Fibroblast of skin of abdomen (primary cell): ENCODE measurements at places on chromosomes 5 and 9.

DNA sequence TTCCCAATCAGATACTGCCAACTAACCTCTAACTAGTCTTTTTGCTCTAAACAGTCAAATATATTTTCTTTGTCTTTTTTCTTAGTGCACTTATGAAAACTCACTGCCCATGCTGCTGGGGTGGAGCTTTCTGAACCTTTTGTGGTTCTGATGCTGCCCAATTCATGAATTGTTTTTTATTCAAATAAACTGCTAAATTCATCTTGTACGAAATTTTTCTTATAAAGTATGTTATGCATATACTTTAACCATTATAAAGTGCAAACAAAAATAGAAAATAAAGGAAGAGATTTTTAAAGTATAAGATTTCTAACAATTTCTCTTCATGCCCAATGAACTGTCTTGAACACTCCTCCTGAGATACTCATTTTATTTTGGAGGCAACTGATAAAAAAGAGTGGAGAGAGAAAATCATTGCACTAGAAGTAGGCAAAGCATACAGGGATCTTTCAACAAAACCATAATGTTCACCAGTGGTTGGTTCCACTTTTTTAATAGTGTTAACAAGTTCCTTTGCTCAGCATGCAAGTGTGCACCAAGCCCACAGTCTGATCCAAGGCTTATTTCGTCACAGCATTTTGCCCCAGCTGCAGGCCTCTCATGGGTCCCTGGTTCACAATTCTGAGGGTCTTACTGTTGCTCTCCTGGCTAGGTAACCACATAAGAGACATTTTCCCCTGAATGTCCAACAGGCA lies 6.2 kb upstream of the FYB1 start:
- no peak for DNase-seq

- no peak for DNase-seq
These were observed 43.5 kb upstream of the SLC25A51 start for GRCh38 chr9:37947471-37947870.

GRCh38 chr5:9269014-9269413 lies 276.9 kb downstream of the SEMA5A start:
- peak; percentile 69 for DNase-seq

DNA sequence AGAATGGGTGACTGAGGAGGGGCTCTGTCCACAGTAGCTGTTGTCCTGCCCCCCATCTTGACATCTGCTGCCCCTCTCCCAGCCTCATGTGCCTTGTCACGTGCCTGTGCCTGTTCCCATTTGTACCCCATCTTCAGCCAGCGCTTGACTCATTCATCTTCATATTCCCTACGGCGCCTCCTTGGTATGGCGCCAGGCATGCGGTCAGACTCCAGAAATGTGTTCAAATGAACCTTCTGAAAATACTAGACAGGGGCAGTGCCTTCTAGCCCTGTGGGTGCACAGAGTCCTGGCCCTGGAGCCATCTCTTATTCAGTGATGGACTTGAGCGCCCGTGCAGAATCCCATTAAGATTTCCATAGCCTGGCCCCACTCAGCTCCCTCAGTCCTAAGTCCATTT lies 46.2 kb downstream of the CFAP77 start:
- no peak for DNase-seq

GRCh38 chr5:69334793-69335268 lies 2.2 kb upstream of the CCDC125 start:
- peak; percentile 76 for DNase-seq

- DNase-seq = no peak
These were observed 3.3 kb downstream of the LARP1 start for GRCh38 chr5:154758493-154758892.

- no peak for DNase-seq
These were observed 19.5 kb upstream of the KIF27 start for GRCh38 chr9:83940590-83941303.

DNA sequence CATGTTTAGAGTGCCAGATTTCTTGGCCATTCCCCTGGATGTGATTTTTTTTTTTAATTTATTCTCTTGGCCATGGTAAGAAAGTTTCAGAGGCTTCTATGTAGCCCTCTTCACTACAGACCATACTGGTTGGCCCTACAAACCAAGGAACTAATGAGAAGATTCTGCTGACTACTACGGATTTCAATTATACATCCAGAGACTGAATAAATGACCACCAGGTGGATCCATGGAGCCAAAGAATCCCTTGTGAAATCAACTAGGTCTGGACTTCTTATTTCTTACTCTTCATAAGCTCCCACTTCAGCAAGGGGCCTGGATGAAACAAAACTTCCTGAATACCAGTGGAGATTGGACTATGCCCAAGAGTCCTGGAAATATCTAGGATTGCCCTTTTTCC lies 27.6 kb downstream of the ZNF622 start:
- DNase-seq = no peak

- no peak for DNase-seq
These were observed 142.8 kb downstream of the PALM2AKAP2 start for GRCh38 chr9:109922617-109923470.

DNA sequence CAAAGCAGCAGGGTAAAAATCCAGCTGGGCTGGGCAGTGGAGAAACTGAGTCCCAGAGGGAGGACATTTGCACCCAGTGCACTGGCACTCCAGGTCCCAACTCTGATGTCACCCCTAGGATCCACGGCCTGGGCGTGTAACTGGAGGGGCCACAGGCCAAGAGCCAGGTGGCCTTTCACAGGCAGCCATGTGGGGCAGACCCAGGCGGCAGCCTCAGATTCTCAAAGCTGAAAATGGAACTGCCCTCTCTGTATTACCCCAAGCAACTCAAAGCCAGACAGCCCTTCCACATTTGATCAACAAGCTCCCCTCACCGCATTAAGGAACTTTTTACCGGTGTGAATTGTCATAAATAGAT lies 46.7 kb downstream of the RASGEF1C start:
- no peak for DNase-seq

GRCh38 chr9:5466005-5466404 lies 15.7 kb downstream of the CD274 start:
- no peak for DNase-seq

- no peak for DNase-seq
These were observed 17.4 kb upstream of the COL5A1 start for GRCh38 chr9:134624137-134624591.

DNA sequence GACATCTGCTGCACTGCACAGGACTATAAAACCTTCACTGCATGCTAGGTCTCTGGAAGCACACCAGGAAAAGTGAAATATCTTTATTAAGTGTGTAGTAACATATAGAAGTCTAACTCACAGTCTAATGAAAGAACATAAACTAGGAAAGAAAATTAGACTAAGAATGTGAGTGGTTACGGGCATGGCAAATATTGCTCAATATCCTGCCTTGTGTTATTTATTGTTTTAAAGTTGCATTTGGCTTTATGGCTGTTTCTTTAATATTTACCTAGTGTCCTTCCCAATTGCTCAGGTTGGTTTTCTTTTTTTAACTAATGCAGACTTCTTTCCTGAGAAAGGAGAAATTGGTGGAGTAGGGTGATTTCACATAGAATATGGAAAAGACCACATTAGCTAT lies 342.4 kb downstream of the KIAA0825 start:
- peak; percentile 4 for DNase-seq

DNA sequence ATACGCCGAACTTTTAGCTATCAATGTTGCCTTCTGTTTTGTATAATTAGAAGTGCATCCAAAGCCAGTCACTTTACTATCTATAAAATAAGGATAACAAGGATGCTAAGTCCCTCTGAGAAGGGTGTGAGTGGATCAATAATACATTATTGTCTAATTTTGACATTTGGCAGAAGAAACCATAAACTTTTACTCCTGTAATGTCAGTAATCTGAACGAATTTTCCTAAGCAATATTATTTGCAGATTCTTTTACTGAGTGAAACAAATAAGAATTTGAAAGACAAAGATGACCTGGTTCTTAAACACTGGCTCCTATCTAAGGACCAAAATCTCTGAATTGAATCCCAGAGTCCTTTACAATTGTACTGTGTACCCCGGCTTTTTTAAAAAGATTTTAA lies 126.6 kb upstream of the TMEM161B start:
- no peak for DNase-seq

- no peak for DNase-seq
These were observed 21.8 kb upstream of the CPEB4 start for GRCh38 chr5:173866243-173866857.

- DNase-seq = peak; percentile 67
These were observed 42.1 kb downstream of the OTULIN start for GRCh38 chr5:14706615-14707021.

GRCh38 chr5:16975950-16976624 lies 40.0 kb upstream of the MYO10 start:
- DNase-seq = peak; percentile 84

DNA sequence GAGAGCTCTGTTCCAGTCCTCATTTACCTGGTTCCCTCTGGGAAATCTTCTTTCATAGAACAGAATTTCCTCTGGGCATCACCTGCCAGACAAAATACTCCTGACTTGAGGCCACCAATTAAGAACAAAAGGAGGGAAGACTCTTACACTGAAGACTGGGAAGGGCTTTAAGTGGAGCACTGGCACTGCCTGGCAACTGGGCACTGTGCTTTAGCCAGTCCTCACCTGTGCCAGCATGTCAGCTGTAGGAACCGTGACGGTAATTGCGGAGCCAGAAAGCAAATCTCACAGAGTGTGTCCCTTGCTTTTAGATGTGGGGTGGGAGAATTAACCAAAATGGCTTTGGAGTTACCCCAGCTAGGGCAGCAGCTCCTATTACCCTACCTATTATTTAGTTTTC lies 40.6 kb downstream of the FAM219A start:
- no peak for DNase-seq

GRCh38 chr9:91885746-91886413 lies 64.1 kb downstream of the ROR2 start:
- no peak for DNase-seq

DNA sequence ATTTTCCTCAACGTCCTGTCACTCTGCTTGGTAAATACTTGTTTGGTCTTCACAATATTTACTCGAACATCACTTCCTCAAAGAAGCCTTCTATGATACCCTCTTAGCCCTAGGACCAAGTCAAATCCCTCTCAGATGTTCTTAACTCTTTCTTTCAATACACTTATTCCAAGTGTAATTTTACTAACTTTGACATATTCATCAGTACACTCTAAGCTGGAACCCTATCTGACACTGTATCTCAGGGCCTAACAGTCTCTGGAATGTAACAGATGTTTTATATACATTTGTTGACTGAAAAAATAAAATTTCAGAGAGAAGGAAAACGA lies 19.6 kb downstream of the SIL1 start:
- DNase-seq = no peak

GRCh38 chr5:142000704-142001484 lies 11.9 kb downstream of the GNPDA1 start:
- DNase-seq = no peak

- DNase-seq = no peak
These were observed 549.9 kb downstream of the IRX1 start for GRCh38 chr5:4145511-4145910.

DNA sequence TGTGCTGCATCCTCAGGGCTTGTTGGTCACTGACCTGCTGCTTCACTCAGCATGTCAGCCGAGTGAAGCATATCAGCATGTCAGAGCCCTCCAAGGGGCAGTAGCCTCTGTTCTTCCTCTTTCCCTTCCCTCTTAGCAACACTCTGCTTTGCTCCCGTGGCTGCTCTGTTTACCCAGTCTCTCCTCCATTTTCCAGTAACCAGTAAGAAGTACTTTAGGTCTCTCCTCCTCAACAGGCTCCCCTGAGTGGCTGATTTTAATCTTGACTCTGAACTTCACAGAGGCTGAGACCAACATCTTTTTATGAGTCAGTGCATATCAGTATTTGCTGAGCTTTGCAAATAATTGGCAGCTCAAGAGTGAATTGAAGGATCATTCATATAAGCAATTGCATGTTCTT lies 18.6 kb upstream of the ADRB2 start:
- DNase-seq = no peak

DNA sequence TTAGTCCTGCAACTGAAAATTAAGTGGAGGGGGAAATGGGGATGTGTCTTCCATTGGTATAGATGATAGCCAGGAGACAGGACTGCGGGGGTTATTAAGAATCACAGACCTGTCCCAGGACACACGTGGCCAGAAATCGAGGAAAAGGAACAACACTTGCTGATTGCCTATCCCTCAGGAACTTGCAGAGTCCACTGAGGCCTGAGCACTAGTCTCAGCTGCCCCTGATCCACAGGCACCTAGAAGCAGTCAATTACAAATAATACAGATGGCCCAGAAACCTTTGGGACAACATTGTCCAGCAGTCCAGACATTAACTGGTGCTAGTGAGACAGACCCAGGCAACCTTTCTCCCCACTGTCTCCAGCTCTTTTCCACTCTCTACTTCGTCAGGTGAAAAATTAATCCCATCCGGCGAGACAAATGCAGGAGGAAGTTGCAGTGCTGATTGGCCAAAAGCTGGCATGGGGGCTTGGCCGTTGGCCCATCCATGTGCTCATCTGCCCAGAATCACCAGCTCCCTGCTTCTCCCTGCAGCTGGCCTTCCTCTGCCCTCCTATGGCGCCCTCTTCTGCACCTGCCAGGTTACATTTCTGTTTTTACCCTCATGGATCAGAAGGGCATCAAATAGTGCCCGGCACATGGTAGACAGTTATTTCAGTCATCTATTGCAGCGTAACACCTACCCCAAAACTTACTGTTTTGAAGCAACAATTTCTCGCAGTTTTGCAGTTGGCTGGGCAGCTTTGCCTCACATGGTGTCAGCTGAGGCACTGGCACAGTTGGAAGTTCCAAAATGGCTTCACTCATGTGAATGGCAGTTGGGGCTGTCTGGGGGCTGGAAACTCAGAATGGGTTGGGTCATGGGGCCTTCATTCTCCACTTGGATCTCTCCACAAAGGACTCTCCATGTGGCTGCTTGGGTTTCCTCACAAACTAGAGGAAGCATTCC lies 3.6 kb upstream of the B4GALT1 start:
- DNase-seq = no peak

DNA sequence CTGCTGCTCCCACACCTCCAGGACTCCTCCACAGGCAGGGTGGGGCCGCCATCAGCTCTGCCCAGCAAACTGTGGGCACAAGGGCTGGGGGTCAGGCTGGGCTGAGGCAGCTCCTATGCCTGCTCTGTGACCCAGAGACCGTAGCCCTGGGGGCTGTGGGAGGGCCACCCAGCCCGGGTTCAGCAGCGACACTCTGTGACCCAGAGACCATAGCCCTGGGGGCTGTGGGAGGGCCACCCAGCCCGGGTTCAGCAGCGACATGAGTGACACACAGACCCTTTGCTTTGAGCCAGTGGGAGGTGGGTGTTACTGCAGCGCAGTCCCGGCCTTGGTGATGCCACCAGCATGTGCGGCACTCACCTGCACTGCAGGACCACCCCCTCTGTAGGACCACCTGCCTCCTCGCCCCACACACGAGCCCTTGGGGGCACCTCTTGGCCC lies 118.9 kb upstream of the LPCAT1 start:
- DNase-seq = no peak

- DNase-seq = peak; percentile 60
These were observed 127.1 kb downstream of the RNF180 start for GRCh38 chr5:64292611-64293215.

GRCh38 chr5:74237571-74238145 lies 402.9 kb downstream of the ENC1 start:
- no peak for DNase-seq

- no peak for DNase-seq
These were observed 61.7 kb downstream of the FYB1 start for GRCh38 chr5:39157701-39158100.

GRCh38 chr5:31317665-31318064 lies 124.2 kb downstream of the CDH6 start:
- DNase-seq = no peak

GRCh38 chr9:129874261-129875101 lies 39.2 kb downstream of the USP20 start:
- DNase-seq = no peak
